ENCODE measurements at places on chromosomes 13 and 19.

DNA sequence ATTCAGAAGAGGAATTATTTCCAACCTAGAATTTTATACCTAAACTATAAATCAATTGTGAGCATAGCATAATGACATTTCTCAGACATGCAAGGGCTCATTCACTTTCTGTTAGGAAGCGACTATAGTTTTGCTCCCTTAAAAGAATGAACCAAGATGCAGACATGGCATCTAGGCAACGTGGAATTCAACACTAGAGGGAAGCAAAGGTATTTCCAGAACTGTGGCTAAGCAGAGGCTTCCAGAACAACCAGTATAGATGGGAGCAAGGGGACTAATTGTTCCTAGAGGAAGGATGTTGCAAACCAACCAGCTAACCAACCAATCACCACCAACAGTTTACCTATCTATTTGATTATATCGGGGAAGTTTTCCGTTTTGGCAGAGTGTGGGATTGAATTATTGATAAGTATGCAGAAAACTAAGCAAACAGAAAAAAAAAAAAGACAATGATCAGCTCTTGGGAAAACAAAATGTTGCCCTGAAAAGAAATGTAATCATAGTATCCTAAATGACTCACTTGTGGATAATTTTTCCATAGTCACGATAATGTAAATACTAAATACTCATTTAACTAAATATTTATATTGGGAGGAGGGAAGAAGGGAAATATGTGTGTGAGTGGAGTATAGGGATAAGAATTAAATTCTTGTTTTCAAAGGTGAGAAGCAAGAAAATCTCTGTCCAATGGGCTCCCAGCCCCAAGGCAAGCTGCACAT, 21.1 kb downstream of the ARL11 start:
- DNase-seq: no peak

DNA sequence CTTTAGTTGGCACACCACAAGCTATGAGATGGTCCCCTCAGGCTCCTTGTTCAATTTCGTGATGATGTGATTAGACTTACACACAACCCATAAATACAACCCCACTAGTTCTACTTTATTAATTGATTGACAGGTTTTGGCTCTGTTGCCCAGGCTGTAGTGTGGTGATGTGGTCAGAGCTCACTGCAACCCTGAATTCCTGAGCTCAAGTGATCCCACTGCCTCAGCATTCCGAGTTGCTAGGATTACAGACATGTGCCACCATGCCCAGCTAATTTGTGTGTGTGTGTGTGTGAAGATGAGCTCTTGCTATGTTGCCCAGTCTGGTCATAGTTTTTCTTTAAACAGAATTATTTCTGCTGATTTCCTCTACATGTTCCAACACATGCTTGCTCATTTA, 17.5 kb upstream of the HTR2A start:
- no peak for DNase-seq

GRCh38 chr13:75620020-75620419, 16.1 kb upstream of the LMO7 start:
- DNase-seq: no peak

- no peak for DNase-seq
These were observed 323.9 kb downstream of the SLC7A1 start for GRCh38 chr13:29271606-29272005.

GRCh38 chr13:29760544-29760943, 89.9 kb downstream of the UBL3 start:
- DNase-seq: no peak

- DNase-seq: no peak
These were observed 468.9 kb downstream of the KLF12 start for GRCh38 chr13:73665261-73665660.

All from islet precursor cell (in vitro differentiated cells).